ENCODE measurements at places on chromosomes 5 and 9.

DNA sequence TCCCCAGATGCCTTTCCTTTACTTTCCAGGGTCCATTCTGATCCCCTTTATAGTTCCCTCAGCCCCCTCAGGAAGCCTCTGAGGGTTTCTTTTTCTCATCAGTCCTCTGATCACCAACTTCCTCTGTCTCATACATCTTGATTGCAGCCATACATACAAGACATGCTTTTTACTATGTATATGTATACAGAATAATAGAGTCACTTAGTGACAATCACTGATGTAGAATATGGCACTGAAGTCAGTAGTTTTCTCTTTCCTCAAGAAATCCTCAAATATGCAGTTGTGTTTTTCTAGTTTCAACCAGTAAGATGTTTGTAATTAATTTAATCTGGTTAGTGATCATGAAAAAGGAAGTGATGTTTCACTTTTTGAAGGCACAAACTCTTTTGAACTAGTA is 364.1 kb downstream of the MAN2A1 start:
- no peak for DNase-seq

- DNase-seq, result no peak
Observed at GRCh38 chr9:15354713-15355112, 47.7 kb upstream of the TTC39B start.

GRCh38 chr9:83367326-83367725 is 170.9 kb downstream of the FRMD3 start:
- no peak for DNase-seq

DNA sequence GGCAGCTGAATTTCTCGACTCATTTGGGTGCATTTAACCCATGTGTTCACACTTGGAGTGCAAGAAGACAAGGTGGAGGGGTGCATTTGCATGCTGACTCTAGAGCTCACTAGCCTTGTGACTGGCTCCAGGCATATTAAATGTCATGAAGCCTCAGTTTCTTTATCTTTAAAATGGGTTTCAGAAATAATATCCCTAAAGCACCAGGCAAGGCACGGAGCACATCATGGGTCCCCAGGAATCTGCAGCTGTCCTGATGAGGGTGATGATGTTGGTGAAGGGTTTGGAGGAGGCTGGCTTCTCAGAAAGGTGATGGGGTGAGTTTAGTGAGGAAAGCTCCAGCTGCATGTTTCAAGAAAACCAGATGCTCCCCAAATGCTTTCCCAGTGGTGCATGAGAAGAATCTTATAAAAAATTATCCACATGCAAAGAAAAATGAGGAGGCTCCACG is 14.8 kb downstream of the STC2 start:
- DNase-seq, result no peak

DNA sequence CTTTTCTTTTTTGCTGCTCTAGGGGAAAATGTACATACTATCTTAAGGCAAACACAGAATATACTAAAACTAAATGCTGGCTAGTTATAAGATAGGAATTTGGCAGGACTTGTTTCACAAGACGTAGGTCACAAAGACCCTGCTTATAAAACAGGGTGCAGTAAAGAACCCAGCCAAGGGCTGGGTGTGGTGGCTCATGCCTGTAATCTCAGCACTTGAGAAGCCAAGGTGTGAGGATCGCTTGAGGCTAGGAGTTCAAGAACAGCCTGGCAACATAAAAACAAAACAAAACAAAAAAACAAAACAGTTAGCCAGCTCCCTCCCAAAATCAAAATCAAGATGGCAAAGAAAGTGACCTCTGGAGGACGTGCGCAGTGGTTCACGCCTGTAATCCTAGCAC is 49.5 kb upstream of the DENND4C start:
- no peak for DNase-seq

- no peak for DNase-seq
Observed at GRCh38 chr9:97596906-97597305, 36.3 kb downstream of the TSTD2 start.

DNA sequence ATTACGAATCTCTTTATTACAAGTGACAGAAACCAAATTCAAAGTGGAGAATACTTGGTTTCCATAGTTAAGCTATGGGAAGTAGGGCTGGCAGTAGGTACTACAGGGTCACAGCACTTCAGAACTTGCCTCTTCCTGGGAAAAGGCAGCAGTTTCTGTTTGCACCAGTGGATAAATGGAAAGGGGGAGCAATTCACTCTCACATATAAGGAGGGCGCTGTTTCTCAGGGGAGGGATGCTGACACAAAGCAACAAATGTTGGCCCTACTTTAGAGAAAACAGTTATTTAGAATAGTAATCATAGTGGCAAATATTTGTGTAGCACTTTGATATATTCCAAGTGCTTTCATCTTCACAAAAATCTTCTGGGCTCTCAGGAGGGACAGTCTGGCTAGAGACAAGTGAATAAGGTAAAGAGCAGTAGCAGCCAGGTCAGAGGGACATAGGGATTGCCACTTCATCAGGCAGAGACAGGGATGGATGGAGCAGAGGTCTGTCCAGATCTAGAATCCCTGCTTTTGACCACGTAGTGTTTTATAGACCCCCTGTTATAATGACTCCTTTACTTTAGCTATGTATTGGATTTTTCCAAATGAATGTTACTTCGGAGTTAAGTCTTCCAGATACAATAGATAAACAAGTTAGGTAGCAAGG is 554.8 kb upstream of the SGCD start:
- no peak for DNase-seq

- DNase-seq, result no peak
Observed at GRCh38 chr5:168756453-168757391, 177.6 kb upstream of the PANK3 start.

- no peak for DNase-seq
Observed at GRCh38 chr5:121462441-121462840, 389.2 kb upstream of the FTMT start.

DNA sequence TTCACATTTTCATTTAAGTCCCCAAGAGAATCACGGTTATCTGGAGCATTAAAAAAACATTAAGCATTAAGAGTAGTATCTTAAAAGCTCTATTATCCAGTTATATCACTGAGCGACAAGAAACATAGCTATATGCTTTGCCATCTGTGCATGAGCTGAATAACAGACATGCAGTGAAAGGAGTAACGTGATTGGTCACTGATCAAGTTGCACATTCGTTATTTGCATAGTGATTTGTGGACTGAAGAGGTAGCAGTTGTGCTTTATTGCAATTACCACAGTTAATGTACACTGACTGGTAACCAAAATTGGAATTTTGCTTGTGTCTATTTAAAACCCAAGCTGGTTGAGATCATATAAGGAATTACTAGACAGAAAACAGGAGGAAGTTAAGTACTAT is 107.4 kb downstream of the MCTP1 start:
- no peak for DNase-seq

- DNase-seq, result no peak
Observed at GRCh38 chr9:131419026-131419614, 25.2 kb downstream of the PRRC2B start.

- DNase-seq, result no peak
Observed at GRCh38 chr9:118418887-118419565, 714.8 kb downstream of the TLR4 start.

DNA sequence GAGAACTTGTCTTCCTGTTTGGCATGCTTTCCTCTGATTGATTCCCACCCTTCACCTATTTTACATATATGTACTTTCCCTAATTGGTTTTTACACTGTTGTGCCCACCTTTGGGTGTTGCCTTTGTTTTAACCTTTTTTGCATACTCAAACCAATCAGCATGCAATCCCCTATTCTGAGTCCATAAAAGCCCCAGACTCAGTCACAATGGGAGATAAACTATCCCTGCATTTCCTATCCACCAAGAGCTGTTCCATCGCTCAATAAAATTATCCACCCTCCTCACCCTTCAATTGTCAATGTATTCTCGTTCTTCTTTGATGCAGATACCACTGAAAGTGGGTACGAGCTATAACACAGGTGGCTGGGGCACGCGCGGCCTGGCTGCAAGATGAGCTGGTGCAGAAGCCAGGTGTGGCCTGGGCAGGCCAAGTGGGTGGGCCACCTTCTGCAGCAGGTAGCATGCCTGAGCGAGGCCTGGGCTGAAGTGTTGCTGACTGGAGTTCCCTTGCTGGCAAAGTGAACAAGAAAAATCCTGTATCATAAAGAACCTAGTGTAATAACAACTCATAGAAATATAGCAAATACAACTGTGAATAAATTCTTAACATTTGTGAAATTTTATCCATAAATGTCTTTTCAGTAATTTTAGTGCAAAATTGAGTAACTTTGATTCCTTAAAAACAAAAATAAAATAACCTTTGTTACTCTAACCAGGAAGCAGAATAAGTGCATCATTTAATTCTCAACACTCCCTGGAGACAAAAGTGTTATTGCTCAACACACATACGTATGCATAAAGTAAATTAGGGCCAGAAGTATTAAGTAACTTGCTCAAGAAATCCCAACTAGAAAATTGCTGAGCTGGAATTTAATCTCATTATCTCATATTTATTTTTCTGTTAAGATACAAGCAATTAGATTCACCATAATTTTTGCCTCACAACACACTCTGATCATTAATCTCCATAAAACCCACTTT is 685.3 kb upstream of the EDIL3 start:
- no peak for DNase-seq

DNA sequence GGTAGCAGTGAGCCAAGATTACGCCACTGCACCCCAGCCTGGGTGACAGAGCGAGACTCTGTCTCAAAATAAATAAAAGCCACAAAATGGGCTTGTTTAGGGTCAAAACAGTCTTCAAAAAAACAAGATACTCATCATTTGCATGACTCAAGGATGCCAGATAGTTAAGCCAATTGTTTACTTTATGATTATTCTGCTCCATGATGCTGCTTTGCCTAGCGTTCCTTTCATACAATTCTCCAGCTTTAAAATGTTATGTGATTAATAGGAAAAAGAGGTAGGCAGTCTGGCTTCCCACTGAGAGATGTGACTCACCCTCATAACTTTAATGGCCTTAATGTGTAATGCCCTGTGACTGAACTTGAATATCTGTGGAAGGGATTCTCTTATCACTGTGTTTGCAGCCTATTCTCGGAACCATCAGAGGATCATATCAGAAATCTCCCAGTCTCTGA is 364.6 kb upstream of the TRPC7 start:
- no peak for DNase-seq

GRCh38 chr5:57495285-57496086 is 12.9 kb upstream of the ACTBL2 start:
- no peak for DNase-seq

DNA sequence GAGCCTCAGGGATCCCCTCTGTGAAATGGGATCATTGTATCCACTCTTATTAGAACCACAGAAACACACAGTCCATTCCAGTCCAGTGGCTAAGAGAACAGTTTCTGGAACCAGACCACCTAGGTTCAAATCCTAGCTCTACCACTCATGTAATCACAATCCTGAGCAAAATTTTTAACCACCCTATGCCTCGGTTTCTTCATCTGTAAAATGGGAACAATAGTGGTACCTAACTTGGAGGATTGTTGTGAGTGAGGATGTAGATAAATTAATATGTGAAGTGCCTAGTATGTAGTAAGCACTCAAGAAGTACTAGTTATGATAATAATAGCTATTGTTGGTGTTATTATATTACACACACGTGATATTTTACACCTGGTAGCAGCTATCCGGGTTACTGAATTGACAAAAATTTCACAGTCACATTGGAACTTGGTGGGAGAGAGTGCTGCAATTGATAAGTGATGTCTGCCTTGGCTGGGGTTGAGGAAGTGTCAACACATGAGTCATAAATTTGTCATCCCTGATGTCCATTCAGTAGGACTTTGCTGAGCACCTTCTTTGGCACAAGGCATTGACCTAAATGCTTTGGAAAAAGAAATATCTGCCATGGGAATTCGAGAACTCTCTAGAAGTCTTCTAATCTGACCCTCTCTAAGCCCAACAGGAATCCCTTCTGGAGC is 68.4 kb downstream of the COL27A1 start:
- no peak for DNase-seq

DNA sequence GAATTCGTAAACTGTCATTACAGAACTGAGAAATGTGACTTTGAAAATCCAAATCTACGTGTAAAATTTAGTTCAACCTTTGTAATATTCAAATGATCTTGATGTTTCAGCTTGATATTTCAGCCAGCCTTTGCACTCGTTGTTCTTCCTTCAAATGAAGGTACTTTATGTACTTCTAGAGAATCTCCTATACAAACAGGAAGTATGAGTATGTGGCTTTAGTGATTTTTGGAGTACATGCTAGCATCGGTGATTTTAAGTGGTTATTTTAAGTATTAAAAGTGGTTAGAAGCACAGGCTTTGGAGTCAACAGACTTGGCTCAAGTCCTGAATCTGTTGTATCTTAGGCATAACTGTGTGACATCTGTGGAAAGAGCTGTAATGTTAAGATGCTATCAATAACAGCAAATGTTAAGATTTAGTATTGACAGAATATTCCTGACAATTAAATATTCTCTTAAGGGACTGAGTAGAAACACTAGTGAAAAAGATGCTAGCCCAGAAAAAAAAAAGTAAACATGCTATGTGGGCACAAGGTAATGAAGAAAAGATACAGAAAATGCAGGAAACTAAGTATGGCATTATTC is 398.0 kb downstream of the ADGRV1 start:
- no peak for DNase-seq

GRCh38 chr5:153594785-153595184 is 104.3 kb downstream of the GRIA1 start:
- DNase-seq, result no peak

- DNase-seq, result no peak
Observed at GRCh38 chr9:132486706-132487350, 76.8 kb downstream of the CFAP77 start.

GRCh38 chr5:62093976-62094375 is 212.0 kb upstream of the KIF2A start:
- no peak for DNase-seq

DNA sequence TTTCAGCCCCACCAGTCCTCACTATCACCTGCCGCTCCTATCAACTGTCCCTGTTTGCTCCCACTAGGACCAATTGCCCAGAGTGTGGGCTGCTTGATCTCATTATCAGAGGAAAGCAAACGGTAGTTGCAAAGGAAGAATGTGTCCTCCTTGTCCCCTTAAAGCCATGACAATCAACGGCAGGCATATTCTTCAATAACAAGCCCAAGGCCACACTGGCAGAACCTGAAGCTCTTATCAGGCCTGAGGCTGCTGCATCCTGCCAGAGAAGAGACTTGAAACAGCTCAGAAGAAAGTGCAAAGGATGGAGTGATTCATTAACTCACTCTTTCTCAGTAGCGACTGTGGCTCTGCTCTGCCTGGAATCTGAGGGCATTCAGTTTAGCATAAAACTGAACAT is 39.2 kb upstream of the MAN2A1 start:
- DNase-seq, result no peak

DNA sequence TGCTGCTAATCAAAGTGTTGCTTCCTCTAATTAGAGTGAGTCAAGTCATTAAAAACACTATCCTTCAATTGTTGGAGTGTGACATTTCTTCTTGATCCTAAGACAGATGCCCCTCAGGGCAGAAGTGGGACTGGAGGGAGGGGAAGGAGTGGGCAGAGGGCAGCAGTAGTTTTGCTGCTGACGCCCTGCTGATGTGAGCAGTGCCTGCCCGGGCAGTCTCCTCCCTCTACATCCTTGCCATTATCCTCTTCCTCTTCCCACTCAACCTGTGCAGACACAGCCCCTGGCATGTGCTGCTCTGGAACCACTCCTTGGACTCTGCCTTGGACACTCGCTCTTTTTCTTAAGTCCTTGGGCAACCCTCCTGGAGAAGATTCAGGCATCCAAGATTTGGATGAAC is 232.5 kb downstream of the HSPA4 start:
- no peak for DNase-seq
